ENCODE measurements at places on chromosomes 12 and 14.

DNA sequence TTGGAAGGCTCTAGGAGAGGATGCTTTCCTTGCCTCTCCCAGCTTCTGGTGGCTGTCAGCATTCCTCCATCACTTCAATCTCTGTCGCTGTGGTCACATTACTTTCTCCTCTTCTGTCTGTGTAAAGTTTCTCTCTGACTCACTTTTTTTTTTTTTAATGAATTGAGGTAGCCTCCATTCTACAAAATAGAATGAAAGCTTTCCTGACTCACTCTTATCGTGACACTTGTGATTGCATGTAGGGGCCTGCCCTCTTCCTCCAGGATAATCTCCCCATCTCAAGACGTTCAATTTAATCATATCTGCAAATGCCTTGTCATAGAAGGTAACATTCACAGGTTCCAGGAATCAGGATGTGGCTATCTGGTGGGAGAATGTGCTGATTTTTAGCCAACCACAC lies 153.5 kb upstream of the HMGA2 start:
- no peak for DNase-seq

- DNase-seq = no peak
Observed at GRCh38 chr14:53391631-53392285, 238.6 kb upstream of the DDHD1 start.

DNA sequence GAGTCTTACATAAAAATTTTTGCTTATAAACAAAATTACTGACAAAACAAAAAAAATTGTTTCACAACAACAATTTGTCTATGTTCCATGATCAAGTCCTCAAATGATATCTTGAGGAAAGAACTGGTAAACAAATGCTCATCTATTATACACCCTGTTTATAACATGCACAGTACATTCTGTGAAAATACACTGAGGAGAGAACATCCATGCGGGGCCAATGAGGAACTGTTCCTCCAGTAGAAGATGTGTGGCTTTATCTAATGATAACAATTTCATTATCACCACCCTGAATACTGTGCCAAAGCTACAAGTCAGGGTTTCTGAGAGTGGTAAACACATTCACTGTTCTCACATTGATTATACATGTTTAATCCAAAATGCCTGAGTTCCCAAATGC lies 10.8 kb downstream of the MLH3 start:
- DNase-seq = no peak

GRCh38 chr12:7667125-7667524 lies 1.4 kb upstream of the APOBEC1 start:
- peak; percentile 51 for DNase-seq

DNA sequence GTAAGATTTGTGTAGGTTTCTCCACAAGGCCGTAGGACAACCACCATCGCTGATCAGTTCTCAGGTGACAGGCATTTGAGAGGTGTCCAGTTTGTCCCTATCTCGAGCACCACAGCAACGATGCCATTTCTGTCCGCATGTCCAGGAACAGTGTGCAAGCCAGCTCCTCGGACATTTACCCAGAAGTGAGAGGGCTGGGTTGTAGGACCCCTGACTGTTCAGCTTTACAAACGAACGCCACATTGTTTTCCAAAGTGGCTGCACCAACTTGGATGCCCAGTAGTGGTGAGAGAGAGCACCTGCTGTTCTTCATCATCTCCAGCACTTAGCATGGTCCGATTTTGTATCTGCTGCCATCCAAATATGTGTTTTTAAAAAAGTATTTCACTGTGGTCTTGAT lies 38.6 kb downstream of the CYP46A1 start:
- DNase-seq = no peak

All from NB4 (cell line).